ENCODE measurements at places on chromosomes 3 and 15.

DNA sequence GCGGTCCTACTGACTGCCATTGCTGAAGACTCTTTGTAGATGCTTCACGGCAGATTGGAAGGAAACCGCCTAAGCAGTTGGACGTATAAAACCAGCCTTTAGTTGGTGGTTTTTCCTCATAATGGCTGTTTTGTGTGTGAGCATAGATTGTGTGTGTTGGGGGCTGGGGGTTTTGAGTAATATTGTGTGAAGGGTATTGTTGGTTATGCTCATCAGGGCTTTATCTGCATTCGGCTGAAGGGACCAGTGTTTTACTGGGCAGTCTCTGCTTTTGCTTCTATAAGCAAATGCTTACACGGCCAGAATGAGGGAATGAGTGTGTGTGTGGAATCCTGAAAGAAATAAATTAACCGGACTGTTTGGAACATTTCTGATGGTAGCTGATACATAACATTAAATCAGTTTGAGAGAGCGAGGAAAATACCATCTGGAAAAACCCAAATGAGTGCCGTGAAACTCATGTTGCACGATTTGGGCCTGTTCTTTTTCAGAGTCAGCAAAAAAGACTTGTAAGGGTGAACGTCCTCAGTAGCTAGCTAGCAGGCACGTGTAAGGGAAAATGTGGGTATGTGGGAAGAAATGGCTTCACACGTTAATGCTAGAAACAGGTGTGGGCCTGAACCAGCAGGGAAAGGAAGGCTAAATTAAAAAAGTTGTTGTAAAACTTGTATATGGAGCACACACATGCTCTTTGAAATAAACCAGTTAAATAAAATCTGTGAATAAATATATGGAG, 1.9 kb downstream of the MITF start:
- no peak for DNase-seq

- DNase-seq = no peak
These were observed 238.5 kb upstream of the ZNF385D start for GRCh38 chr3:21989341-21990042.

GRCh38 chr15:25226360-25226759, 212.5 kb downstream of the UBE3A start:
- DNase-seq = no peak

DNA sequence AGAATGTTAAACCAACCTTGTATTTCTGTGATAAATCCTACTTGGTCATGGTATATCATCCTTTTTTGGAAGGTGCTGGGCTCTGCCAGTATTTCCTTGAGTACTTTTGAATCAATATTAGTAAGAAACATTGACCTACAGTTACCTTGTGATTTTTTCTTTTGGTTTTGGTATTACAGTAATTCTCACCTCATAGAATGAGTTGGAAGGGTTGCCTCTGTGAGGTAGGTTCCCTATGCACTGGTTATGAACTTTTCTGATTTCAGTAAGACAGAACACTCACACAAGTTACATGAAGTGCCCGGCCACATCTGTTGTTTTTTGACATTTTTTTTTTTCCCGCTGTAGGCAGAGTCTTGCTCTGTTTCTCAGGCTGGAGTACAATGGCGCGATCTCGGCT, 20.0 kb downstream of the PCCB start:
- no peak for DNase-seq

DNA sequence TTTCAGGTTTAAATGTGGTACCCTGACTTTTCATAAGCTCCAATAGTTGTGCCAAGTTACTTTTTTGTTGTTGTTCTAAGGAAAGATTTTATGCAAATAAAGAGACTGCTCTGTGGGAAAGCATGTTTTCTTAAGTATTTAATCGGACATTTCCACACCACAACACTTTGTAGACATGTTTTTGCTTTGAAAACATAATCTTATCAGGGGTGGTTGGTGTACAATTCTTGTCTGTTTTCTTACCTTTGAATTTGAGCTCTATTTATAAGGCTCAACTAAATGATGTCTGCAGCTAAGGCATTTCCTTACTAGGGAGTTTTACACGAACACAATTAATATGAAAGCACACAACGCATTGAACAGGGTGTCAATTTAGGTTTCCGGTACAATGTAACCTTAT, 81.5 kb upstream of the CDIN1 start:
- DNase-seq = no peak

- no peak for DNase-seq
These were observed 44.6 kb upstream of the VILL start for GRCh38 chr3:37945807-37946530.

GRCh38 chr3:45225465-45226205, 452 bp downstream of the TMEM158 start:
- DNase-seq = no peak

DNA sequence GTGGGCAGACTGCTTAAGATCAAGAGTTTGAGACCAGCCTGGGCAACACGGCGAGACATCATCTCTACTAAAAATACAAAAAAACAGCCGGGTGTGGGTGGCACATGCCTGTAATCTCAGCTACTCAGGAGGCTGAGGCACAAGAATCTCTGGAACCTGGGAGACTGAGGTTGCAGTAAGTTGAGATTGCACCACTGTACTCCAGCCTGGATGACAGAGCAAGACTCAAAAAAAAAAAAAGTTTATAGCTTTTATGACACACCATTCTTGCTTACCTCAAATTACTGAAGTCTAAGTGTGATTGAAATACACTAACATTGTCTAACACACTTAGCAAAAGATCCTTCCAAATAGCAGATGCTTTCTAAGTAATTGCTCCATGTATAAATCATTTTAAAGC, 207.6 kb downstream of the STAG1 start:
- DNase-seq = no peak

DNA sequence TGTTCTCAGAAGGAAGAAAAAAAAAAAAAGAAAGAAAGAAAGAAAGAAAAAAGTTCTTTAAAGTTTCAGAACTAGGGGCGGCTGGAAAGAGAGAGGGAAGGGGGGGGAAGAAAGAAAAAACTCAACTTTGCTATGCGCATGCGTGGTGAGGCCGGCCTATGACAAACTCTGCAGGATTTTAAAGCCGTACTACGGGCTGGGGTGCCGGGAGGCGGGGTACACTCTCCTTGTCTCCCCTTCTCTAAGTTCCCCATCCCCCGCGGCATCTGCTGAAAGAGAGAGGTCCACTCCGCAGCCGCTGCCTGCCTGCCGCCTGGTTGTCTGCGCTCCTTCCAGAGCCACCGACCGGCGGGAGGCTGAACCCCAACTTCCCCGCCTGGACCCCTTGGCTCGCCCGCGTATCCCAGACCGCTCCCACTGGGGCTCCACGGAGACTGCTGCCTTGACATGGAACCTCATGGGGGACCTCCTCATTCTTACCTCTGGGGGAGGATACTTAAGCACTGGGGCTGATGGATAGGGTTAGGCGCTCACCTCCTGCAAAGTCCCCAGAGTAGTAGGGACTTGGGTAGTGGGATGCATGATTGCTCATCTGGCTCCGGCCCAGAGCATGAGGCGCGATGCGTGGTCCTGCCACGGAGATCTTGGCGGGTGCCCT, 1.4 kb upstream of the WNT5A start:
- DNase-seq = no peak

DNA sequence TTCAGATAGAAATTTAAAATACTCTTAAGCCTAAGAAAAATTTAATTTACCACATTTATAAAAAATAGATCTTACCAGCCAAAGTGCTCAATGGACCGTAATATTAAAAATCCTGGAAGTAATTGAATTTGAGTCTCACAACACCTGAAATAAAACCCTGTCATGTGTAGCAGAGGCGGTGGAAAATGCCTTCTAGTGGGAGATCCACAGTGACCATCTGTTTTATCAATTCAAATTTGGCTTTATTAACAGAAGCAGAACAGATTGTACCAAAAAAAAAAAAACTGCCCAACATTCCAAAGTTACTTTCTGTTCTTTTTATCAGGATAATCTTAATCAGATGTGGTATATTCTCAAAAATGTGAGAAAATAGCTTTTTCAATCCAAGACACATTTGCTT, 71.7 kb downstream of the DMXL2 start:
- no peak for DNase-seq

GRCh38 chr3:25653322-25653721, 11.4 kb downstream of the TOP2B start:
- no peak for DNase-seq

DNA sequence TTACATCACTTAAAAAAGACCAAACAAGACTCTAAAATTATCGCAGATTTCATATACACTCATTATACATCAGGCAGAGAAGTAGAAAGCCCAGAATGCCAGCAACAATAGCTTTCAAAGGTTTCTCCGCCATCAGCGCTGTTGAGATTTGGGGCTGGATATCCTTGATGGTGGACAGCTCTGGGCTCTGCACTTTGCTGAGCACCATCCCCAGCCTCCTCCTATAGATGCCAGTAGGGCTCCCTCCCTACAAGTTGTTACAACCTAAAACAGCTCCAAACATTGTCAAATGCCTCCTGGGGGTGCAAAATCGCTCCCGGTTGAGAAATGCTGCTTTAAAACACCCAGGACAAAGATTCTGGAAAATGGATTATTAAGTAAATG, 73.5 kb downstream of the ATP10A start:
- DNase-seq = no peak

DNA sequence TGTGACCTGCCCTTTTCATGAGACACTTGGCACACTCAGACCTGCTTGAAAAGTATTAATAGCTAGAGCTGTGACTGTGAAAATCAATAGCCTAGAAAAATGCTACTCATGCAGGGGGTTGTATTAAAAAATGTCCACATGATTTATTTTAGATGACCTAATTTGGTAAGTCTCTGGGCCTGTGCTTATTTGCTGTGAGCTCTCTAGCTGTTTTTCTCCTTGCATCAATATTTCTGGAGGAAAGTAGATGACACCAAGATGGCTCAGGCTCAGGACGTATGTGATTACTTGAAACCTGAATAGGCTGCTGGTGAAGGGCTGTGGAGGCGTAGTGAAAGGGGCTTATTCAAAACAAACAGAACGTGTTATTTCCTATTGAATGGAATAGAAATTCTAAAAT, 29.5 kb downstream of the KCNAB1 start:
- no peak for DNase-seq

- no peak for DNase-seq
These were observed 172.6 kb upstream of the LRRC3B start for GRCh38 chr3:26449996-26450395.

DNA sequence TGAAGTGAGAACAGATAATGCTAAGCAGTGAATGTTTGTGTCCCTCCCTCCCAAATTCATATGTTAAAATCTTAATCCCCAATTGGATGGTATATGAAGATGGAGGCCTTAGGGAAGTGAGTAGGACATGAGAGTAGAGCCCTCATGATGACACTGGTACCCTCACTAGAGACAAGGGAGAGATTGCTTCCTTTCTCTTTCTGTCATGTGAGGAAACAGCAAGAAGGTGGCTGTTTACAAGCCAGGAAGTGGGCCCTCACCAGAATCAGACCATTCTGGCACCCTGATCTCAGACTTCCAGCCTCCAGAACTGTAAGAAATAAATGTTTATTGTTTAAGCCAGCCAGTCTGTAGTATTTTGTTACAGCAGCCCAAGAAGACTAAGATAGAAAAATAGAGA, 209.5 kb downstream of the SATB1 start:
- DNase-seq = no peak

DNA sequence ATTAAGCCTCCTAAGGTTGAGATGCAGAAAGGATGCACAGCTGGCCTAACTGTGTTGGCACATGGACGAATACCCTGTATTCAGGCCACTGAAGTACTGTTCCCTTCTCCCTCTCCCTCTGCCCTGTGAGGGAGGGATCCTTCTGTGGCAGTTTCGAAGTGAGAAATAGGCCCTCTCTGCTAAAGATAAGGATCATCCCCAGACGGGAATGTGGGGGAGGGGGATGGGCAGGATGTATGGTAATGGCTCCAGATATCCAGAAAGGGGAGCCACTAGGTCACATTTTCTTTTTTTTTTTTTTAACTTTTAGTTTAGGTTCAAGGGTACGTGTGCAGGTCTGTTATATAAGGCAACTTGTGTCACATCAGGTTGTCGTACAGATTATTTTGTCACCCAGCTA, 463.1 kb downstream of the TBL1XR1 start:
- no peak for DNase-seq

GRCh38 chr3:8656240-8656639, 11.6 kb upstream of the SSUH2 start:
- no peak for DNase-seq

DNA sequence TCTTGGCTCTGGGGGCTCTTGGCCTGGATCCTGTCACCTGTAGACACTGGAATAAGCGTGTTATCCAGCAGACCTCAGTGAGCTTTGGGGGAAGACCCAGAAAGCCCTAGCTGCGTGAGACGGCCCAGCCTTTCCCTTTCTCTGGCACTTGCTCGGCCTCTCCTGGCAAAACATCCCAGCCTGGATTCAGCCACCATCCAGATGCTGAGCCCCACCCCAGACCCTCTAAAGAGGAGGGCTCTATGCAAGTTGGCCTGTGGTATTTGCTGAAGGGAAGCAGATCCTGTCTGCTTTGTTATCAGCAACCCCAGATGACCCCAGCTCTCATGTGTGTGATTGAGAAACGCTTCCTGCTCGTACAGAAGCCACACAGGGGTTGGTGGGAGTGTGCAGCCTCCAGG, 267.2 kb downstream of the FAM43A start:
- DNase-seq = no peak

DNA sequence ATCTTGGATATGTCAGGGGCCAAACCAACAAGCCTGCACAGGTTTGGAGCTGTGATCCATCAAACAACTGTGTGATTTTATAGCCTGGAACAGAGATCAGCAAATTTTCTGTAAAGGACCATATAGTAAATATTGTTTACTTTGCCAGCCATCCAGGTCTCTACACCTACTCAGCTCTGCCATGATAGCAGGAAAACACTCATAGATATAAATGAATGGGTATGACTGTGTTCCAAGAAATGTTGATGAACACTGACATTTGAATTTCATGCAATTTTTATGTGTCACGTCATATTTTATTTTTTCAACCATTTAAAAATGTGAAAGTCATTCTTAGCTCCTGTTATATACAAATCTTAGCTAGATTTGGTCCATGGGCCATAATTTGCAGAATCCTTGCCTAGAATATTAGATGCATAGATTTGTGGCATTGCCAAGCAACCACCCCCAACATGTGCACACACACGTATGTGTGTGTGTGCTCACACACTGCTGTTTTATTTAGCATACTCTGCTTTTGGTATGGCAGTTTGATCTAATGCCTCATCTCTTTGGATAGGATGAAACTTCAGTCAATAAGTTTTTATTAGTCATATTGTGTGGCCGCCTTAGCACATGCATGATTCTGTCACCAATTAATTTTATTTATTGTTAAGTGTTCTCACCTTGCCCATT, 6.4 kb downstream of the ATXN7 start:
- DNase-seq = no peak

DNA sequence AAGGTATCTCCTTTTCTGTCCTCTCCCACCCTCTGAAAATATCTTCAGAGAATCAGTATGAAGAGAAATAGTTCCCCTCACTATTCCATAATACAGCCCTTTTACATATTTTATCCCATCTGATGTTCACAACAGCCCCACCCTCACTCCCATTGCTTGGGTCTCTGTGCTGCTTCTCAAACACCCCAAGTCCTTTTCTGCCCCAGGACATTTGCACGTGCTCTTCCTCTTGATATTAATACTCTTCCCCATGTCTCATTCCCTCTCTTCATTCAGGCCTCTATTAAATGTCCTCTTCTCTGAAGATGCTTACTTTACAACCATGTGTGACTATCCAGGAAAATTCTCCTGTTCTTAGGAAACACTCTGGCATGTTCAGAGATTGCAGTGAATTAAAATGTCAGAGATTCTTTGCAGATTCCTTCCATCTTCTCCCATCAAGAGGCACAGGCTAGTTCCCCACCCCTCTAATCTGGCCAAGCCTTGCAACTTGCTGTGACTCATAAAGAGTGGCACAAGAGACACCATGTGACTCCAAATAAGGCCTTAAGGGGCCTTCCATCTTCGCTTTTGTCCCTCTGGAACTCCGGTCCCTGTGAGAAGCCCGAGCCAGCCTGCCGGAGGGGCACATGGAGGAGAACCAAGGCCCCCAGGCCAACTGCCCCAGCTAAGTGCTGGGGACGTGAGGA, 128.5 kb downstream of the CHSY1 start:
- DNase-seq = no peak
